ENCODE measurements at places on chromosomes 4 and X.
A peak's percentile ranks its signal among the peaks of the same experiment; 100 is the strongest.

DNA sequence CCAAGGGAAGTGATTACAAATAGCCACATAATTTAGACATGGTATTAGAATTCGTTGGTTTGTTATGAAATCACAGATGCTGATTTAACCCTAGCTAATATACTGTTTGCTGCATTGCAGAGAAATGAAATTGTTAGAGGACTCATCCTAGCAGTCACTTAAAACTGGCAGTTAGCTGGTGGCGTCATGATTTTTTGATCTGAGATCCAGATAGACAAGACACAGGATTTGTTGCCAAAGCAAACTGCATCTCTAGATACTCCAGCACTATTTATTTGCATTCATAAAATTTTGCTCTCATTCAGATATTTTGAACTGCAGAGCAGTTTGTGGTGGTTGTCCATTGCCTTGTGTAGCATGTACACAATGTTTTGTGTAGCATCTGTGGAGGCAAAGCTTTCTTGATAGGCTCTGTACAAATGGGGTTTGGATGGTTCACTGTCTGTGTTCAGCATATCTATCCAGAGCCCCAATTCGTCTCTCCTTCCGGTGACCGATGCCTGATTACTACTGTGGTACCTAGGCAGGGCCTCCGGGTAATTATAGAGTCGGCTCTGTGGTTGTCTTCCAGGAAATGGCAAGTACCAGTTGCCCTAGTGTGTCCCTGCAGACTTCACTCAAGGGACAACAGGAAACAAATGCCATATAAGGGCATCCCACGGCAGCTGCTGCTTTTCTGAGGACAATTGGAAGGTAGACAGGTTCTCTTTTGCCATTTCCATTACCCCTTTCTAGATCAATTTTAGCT is 30.1 kb upstream of the SPARCL1 start:
- no peak for DNase-seq

- DNase-seq = peak; percentile 72
Measured at GRCh38 chr4:33837043-33837838, 2407.1 kb downstream of the ARAP2 start.

DNA sequence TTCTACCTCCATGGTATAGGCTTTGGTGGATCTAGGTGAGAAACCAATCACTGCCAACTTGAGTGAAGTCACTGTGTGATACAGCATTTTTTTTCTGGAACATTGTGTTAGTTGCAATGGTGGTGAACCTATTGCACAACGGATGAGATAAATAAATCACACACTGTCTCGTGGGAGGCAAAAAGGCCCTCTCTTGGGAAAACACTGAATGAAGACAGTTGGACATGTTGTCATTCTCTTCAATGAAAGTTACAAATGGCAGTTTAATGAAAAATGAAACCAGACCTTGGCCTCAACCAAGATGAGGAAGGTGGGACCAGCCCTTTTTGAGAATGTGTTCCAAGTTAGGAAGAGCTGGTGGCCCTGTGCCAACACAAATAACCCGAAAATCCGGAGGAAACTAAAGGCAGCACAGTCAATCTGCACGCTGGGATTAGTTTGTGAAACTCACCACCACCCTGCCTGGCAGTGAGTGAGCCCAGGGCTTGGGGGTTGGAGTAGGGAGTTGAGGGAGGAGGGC is 5.4 kb upstream of the ADGRG2 start:
- no peak for DNase-seq

DNA sequence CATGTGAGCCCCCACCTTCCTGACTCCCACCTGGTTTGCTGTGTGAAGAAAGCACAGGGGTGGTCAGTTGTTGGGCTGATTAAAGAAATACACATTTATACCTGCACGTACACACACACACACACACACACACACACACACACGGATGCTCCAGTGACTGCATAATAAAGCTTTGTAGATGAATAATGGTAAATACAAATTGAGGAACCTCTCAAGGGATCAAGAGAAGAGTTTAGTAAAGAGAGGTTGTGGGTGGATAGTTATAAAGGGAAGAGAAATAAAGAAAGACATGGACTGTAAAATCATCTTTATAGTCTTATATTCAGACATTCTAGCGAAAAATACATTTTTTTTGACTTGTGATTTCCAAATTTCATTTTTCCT is 144.1 kb downstream of the MGST2 start:
- DNase-seq = no peak

DNA sequence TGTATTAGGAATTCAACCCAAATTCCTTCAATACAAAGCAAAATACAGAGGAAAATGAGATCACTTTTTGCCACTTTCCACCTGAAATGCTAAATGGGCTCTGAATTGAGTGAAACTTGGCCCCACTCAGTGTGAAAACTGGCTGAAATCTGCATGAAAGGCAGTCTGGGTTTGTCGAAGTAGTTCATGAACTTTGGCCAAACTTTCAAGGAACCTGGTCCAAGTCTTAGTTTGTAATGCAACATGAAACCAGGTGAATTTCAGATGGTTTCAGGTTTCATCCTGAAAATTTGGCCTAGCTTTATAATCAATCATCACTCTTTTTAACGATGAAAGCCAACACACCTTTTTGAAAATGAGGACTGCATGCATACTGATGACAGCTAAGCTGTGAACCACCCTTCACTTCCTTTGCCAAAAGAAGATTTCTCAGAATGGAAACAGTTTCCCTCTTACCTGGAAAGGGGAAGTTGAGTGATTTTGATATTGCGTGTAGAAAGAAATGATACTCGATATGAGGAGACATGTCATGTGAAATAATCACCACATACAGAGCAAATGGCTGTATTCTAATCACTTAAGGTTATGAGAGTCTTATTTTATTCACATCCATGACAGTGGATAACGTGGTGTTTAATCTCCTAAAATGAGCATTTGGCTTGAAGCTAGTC is 209.9 kb upstream of the ETNPPL start:
- DNase-seq = no peak

DNA sequence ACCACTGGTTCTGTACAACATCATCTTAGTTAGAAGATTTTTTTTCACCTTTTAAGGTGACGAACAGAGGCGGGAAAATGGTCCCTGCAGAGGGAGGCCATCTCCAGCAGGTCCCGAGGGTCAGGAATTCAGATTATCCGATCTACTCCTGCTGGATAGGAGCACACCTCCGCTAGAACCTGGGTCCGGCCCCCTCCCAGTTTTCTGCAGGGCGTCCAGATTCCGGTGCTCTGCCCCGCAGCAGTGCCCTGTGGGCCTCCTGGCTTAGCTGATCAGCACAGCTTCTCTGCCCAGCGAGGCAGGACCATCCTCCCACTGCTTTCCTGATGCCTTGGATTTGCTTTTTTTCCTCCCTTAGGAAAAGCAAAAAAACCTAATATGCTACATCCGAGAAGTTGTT is 2.3 kb downstream of the TBL1X start:
- no peak for DNase-seq

Measured in GM23248 (cell line).